ENCODE measurements at places on chromosomes 6 and 20.

GRCh38 chr20:53085720-53086119 lies 113.6 kb downstream of the TSHZ2 start:
- no peak for DNase-seq

DNA sequence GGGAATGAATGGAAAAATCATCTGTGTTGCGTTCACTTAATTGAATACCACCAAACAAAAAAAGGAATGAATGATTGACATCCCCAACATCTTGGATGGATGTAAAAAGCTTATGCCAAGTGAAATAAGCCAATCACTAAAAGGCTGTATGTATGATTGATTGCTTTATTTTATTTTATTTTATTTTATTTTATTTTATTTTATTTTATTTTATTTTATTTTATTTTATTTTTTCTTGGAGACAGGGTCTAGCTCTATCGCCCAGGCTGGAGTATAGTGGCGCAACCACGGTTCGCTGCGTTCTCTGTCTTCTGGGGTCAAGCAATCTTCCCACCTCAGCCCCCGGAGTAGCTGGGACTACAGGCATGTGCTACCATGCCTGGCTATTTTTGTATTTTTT lies 263.3 kb downstream of the CDKAL1 start:
- DNase-seq, result no peak

DNA sequence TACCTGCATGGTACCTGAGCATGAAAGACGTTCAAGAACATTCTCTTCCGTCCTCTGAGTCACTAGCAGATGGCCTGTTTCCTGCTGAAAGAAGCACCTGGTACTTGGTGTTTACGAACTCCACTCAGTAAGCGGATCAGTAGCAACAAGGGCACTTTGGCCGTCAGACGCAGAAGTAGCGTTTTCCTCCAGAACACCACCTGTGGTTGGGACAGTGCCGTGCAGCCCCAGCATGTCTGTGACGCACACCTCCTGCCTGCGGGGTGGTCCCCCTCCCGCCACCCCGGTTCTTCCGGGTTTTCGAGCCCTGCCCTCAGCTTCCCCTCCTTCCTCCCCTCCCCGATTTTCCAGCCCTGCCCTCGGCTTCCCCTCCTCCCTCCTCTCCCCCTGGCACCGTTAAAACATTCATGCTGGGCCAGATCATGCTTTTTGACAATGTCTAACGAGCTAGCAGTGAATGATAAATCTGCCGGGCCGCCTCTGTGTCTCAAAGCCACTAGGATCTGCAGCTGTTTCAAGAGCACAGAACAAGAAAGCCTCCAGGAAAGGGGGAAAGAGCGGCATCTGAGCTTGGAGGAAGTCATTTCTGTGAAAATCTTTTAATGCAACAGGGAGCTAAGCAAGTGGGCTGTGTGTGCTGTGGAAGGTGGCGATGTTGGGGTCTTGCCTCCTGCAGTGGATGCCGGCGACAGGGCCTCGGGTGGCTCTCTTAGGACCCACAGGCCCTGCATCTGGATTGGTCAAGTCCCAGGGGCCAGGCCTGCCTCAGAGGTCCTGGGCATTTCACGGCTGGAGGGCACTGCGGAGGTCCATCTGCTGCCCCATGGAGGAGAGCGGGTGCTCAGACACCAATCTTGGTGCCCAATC lies 207.9 kb downstream of the ERMARD start:
- DNase-seq, result no peak

DNA sequence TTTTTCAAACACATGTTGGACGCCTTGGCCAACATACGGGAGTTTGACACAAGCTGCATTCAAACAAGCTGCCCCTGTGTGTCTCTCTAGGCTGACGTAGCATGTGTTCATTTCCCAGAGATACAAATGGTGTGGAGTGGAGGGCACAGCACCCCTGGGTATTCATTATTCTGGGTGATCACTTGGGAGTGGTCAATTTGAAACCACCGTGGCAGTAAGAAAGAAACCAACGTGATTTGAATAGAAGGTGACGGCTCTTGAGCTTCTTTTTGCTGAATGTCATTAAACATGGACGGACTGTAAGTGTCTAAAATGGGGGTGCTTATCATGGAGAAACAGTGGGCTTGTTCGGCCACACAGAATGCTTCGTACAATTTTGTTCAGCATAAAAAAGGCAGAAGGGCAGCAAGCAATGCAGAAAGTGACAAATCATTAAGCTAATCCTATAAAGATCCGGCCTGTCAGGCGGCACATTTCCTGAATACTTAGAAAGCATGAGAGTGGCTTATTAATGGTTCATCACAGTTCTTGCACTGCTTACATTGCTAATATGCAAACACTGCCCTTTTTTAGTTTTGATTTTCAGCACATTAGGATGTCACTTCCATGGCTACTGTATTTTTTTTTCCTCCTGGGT lies 1261.9 kb upstream of the CITED2 start:
- no peak for DNase-seq

- DNase-seq, result no peak
These were observed 103.4 kb downstream of the ERMARD start for GRCh38 chr6:169854813-169855212.

GRCh38 chr6:108541843-108542759 lies 18.6 kb upstream of the FOXO3 start:
- no peak for DNase-seq

DNA sequence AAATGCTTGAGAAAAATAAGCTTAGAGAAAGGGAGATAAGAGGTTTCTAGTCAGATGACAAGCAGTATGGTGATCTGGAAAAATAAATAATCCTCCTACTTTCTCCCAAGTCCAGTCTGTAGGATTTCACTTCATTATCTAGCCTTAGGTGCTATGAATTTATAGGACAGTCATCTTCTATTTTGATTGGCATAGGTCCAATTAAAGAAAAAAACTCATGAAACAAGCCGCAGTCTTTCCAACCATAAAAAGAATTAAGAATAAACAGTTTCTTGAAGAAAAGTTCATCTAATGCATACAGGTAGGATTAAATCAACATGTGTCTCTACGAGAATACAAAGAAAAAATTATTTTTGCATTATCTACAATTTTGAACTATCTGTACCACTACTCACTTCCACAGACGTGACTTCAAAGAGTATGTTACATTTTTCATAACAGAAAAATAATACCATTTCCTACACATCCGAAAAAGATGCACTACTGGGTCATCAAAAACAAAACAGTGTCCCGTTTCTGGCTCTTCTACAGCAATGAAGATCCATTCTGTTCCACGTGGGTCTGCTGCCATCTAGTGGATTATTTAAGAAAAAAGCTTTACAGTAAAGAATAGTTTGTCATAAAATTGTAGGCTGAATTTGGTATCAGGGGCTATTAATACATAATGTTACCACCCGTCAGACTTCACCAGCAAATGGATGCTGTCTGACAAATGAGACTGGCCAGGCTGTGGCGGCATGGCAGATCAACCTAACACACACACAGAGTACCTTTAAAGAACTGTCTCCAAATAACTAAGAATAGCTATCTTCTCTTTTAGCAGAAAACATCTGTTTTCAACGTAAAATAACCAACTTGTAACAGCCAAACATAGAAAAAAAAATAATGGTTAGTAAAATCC lies 28.9 kb downstream of the STX7 start:
- no peak for DNase-seq

GRCh38 chr6:3473773-3474172 lies 16.9 kb upstream of the SLC22A23 start:
- DNase-seq, result no peak

DNA sequence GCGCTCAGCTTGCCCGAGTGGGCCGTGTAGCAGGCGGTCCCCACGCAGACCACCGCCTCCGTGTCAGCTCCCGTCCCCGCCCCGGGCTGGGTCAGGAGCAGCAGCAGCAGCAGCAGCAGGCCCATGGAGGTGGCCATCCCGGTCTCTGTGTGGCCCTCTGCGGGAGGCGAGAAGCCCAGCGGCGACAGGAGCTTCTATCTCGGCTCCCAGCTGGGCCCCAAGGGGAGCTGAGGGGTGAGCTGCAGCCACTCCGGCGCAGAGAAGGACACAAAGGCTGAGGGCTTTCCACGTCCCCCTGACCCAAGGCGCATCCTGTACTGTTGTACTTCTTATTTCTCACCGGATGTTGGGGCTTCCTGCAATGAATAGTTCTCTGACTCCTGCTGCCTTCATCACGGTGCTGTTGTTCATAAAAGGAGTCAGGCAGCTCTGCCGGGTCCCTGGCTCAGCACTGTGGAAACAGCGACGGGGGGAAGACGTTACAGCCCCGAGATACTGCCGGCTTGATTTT lies at the start of gene CD93:
Gene CD93 (minus strand): TSS at position 269 of the 511 bp plus-strand sequence. CDS start 132 bp downstream, at position 137.
- DNase-seq, result no peak

GRCh38 chr6:98980819-98981218 lies 33.1 kb upstream of the FBXL4 start:
- no peak for DNase-seq

GRCh38 chr6:125764121-125764671 lies 14.8 kb downstream of the HEY2 start:
- no peak for DNase-seq

GRCh38 chr6:12160326-12160725 lies 129.8 kb upstream of the EDN1 start:
- DNase-seq, result no peak

- no peak for DNase-seq
These were observed 10.3 kb downstream of the SLC22A3 start for GRCh38 chr6:160358225-160359119.

DNA sequence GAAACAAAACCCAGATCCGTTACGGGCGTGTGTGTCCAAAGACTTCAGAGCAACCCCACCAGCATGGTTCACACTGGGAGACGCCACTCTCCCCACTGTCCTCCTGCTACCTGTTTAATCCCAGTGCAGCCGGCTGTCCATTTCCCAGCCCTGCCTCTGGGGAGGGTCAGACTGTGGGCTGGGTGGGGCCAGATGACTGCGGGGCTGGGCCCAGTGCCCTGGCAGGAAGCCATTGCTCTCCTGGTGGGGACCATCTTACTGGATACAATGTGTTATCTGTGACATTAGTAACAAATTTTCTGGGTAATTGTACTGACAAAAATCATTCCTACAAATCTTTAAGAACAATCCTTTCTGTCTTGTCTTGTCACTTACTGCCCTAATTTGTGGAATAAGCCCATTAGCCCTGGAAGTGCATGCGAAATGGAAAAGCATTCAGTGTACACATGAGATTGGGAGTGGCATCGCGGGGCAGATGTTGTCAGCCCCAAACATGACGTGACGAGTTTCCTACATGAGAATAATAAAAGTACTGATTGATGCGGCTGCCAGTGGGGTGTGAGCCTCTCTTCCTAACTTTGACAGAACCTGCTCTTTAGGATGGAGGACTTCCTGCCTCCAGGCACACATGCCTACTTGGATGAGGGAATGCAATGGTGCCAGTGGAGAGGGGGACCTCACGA lies 37.9 kb upstream of the PCMTD2 start:
- DNase-seq, result no peak

DNA sequence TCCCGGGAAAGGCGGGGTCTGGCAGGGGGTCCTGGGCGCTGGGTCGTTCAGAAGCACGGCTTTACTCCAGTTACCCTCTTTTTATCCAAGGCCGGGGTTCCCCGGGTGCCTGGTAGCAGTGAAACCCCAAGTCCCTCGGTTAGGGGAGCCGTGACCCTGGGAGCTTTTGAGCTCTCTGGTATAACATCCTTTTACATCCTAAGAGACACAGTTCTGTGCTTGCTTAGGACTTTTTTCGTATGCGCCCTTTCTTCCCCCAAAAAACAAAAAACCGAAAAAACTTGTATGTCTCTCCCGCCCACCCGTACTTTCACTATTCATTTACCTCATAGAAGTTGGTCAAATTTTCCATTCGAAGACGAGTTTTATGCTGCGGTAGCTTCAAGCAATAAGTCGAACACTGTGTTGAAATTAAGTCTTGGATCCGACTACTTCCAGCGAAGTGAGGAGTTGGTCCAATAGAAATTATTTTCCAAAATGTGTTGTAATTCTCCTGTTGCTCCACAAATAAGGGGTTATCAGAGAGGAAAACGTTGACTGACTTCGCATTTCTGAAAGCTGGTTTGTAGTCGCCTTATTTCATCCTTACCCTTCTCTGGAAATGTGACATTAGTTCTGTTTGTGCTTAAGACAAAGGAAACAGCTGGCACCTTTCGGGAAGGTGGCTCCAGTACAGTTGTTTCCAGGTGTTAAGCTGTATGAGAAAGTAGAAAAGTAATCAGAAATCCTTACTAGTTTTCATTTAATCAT lies 816 bp upstream of the MAN1A1 start:
- DNase-seq, result peak; percentile 13

GRCh38 chr6:97925504-97925903 lies 642.5 kb upstream of the MMS22L start:
- DNase-seq, result no peak

- DNase-seq, result no peak
These were observed 76.5 kb downstream of the VEGFA start for GRCh38 chr6:43846556-43846955.

GRCh38 chr6:34834789-34835518 lies 43.1 kb downstream of the BLTP3A start:
- no peak for DNase-seq

DNA sequence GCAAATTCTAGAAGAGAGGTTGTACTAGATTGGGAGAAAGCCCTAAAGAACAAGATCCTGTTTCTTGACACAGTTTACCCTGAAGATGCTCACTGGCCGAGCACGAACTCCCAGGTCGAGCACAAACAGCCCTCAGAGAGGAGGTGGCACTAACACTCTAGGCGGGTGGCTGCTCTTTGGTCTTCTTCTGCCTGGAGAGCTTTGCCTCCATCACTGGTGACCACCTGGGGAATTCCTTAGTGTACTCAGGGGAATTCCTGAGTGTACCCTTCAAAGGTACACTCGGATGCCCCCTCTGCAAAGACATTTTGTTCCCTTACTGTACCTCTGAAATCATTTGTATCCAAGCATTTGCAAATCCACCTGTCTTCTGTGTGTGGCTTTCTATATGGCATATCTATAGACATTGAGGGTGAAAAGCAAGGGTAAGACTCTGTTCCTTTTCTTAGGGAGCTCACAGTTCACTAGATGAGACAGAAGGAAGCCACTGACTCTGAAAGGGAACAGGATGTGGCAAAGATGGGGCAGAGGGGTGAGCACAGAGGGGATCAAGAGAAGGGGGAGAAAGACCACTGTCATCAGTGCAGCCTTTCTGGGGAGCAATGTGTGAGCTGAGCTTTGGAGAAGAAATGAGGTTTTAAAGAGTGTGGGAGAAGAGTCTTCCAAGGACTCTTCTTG lies 169.8 kb upstream of the PROKR2 start:
- no peak for DNase-seq

- DNase-seq, result no peak
These were observed 2.4 kb upstream of the MDGA1 start for GRCh38 chr6:37699887-37700619.

DNA sequence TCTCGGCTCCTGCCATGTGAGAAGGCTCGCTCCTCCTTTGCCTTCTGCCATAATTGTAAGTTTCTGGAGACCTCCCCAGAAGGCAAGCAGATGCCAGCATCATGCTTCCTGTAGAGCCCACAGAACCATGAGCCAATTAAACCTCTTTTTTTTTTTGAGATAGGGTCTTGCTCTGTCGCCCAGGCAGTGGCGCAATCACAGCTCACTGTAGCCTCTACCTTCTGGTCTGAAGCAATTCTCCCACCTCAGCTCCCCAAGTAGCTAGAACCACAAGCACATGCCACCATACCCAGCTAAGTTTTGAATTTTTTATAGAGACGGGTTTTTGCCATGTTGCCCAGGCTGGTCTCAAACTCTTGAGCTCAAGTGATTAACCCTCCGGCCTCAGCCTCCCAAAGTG lies 28.6 kb downstream of the RING1 start:
- DNase-seq, result no peak

All from stimulated activated CD8-positive, alpha-beta memory T cell treated with anti-CD3 and anti-CD28 coated beads, Interleukin-15, amount 100 ng/mL, for 24 hours (primary cell).